ENCODE measurements at places on chromosomes 7 and 10.
A peak's percentile ranks its signal among the peaks of the same experiment; 100 is the strongest.

DNA sequence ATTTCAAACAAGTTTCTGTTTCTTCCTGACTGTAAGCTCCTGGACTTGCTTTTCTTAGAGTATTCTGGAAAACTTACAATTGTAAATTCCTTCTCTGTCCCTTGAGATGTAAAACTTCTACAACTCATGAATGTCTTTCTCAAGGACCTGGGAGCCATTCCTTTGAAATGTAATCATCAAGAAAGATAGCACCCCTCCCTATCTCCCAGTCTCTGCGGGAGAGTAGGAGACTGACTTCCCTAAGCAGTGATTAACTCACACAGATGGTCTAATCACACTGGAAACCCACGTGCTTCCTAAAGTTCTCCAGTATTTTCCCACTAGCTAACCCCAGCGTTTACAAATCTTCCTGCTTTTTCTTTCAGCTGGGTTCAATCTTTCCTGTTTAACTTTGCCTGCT lies 549.4 kb downstream of the SORCS1 start:
- no peak for DNase-seq

DNA sequence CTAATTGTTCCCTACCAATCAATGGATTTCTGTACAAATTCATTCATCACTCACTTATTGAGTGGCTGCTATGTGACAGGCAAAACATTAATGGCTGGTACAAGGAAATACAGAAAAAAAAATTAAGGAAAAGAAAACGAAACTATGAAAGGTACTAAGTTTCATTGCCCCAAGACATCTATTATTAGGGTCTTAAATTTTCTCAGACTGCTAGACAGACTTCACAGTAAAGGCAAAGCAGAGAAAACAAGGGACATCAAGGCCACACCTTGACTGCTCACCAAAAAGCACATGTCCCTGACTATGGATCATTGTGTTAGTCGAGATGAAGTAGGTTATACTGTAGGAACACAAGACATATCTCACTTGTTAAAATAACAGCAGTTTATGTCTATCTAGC lies 36.5 kb downstream of the DGKI start:
- DNase-seq: no peak

- no peak for DNase-seq
Observed at GRCh38 chr7:40297741-40298311, 163.0 kb downstream of the SUGCT start.

DNA sequence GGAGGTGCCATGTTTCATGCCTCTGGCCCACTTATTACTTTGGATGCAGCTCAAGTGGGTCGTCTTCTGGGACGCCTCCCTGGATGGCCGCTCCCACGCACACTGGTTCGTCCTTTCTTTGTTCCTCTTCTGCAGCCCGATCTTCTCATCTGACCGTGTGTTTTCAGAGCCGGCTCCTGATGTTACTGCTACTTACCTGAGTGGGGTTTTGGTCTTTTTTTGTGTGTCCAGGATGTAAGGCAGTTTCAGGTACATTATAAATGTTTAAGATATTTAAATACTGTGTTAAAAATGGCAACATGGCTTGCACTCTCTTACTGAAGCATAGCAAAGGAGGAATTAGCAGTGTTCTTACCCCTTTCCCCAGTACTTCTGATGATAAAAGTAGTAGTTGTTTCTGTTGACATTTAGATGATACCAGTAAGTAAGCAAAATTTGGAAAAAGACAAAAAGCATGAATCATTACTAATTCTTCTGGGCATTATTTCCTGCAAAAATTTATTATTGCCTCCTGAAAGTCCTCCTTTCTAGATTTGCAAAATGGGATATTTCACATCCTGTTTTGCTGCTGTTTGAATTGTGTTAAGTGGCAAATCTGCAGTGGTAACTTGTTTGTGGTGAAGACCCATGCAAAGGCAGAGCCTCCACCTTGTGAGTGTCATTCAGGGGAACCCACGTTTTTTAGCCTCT lies 59.4 kb downstream of the SHH start:
- peak; percentile 57 for DNase-seq

DNA sequence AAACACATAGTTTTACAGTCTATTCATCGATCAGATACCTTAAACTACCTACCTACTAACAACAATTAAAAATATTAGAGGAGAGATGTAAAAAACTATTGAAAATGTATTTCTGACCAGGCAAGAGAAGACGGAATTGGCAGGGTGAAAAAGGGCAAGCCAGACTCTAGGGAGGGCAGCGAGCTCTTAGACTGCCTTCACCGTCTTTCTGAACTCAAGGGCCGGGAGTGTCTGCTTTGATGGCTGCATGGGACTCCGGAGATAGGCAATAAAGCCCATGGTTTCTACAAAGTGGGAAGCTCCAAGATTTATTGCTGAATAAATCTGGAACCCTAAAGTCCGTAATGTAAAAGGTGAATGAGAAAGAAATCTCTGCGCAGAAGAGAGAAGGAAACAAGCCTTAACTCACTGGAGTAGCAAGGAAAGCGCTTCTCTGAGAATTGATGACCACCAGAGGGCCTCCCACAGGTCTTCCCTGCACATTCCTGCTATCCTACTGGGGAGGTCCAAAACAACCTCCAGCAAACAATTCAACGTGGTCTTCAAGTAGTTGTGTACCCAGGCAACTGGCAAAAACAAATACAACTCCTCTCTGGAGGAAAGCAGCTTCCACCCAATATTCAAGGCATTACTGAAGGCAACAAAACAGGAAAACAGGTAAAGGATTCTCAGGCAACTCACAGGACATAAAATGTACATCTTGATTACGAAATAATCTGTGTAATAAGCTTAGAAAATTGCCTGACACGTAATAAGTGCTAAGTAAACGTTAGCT lies 181.3 kb downstream of the SDK1 start:
- no peak for DNase-seq

DNA sequence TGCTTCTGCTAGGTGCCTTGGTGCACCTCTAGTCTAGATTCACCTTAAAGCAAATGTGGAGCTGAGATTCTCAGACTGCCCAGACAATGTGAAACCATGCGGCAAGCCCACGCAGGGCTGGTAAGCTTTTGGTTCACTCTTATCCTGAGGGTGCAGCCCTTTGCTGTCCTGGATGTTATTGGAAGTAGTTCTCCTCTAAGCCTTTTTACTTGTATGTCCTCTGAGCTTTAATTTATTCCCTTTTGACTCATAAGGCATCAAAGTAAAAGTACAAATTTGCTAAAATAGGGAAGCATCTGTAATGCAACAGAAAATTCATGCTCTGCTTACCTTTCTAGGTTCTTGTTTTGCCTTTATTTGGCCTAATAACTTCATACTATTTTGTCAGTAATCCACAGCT lies 186.8 kb downstream of the MACC1 start:
- DNase-seq: no peak

DNA sequence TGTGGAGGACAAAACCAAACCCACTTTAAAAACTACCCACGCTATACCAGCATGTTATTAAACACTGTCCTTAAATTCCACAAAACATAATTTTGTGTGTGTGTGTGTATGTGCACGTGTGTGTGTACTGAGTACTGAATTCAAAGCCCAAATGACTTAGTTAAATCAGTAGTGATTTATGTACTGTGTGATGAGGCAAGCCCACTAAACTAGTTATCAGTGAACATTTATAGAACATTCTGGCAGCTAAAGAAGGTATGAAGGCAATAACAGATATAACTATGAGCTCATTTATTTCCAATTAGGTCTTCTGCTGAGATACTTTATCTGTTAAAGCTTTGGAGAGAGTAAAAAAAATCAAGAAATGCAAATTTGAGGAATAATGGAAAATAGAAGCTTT lies 115.1 kb downstream of the CPED1 start:
- no peak for DNase-seq

- DNase-seq: no peak
Observed at GRCh38 chr7:158123214-158123613, 464.4 kb downstream of the PTPRN2 start.

Measured in GM10248 (cell line).